ENCODE measurements at places on chromosomes 6 and 20.

GRCh38 chr20:4026093-4026601 is 10.8 kb upstream of the RNF24 start:
- no peak for DNase-seq

DNA sequence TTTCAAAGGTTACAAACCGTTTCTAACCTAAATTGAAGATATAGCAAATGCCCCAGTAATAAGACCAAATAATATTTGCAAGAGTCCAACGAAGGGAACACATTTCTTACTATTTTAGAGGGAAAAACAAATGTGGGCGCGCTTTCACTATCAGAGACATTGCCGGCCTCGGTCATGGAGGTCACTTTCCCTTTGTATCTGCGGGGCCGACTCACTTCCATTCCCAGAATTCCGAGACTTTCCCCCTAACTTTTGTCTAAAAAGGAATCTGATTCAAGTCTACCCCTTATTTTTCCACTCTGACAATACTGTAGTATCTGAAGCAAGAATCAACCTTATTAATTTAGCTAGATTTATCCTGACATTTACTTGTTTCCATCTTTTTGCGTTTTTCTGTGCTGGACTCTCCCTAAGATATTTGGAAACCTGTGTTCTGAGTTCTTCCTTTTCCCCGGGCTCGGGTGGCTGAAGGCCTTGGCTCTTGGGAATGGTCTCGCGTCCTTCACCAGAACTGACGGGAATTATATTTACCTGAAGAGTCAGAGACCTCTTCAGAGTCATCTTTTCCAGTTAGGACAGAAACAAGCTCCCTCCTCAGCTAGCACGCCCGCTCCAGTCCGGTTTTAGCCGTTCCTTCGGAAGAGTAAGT is 71.8 kb upstream of the ZNF184 start:
- DNase-seq, result no peak

DNA sequence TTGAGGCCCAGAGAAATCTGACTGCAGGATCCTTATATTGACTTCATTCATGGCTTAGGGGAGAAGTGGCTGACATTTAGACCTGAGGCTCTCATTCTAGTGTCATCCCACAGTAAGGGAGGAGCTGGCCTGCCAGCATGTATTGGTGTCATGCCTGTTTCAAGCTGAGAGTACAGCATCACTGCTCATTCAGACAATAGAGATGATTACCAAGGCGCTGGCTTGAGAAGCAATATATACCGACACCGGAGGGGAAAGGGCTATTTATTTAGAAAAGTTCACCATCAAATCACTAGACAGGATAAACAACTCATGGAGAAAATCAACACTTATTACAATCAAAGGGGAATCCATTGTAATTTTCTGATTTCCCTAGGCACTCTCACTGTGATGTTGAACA is 84.4 kb upstream of the HDAC2 start:
- no peak for DNase-seq

DNA sequence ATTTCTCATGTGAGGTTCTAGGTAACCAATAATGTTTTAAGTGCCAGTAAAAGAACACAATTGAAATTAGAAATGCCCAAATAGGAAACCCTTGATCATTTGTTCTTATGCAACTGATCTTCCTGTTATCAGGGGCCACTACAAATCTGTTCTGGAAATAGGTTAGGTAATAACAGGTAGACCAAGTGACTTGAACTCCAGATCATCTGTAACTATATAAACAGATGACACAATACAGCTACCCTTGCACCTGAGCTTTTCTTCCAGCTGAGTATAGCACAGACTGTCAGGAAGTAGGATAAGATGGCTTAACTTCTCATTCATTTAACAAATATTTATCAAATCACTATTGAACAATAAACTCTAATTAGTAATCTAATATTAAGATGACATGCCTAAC is 52.5 kb downstream of the MAN1A1 start:
- DNase-seq, result no peak

DNA sequence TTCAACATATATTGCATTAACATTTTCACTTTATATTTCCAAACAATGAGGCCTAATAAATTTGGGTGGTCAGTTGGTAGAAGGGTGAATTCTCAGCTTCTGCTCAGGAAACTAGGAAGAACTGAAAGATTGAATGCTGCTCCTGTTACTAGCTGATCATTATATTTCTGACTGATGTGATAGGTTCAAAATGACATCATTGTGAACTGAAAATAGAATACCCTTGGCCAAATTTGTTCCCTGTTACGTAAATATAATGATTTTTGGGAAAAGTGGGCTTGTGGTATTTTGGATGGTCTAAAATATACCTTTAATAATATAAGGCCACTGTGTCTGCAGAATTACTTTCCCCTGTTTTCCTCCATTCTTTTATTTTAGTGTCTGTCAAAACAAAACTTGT is 2.8 kb downstream of the UST start:
- DNase-seq, result no peak

DNA sequence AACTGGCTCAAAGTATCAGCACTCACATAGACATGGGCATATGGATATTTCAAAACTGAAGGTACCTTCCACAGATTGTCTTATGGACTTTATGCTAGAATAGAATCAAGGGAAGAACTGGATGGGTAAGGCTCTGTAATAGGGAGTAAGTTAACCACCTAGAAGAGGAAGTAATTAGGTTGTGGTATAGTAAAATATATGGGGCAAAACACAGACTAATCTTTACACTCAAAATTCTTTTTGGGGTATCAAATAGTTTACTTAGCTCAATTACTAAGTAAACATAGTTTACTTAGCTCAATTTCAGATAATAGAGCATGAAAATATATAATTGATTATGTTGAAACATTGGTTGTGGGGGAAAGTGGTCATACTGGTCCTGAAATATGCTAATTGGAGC is 94.2 kb upstream of the ATXN1 start:
- DNase-seq, result no peak

DNA sequence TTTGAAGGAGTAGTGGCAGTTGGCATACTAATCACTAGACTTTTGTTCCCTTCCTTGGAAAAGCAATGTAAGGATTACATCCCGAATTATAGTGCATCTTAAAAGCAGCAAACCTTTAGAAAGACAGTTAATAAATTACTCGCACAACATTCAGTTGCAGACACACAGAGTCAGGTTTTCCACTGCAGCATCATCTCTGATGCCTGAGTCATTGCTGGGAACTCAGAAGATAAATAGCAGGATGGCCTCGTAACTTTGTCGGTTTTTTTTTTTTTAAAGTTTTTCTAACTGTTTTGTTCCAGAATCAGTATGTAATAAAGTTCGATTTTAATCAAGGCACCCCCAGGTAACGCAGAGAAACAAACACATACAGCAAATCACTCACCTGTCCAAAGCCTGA is 34.3 kb downstream of the GJA10 start:
- DNase-seq, result no peak

GRCh38 chr20:50121858-50122271 is 8.9 kb upstream of the UBE2V1 start:
- no peak for DNase-seq

DNA sequence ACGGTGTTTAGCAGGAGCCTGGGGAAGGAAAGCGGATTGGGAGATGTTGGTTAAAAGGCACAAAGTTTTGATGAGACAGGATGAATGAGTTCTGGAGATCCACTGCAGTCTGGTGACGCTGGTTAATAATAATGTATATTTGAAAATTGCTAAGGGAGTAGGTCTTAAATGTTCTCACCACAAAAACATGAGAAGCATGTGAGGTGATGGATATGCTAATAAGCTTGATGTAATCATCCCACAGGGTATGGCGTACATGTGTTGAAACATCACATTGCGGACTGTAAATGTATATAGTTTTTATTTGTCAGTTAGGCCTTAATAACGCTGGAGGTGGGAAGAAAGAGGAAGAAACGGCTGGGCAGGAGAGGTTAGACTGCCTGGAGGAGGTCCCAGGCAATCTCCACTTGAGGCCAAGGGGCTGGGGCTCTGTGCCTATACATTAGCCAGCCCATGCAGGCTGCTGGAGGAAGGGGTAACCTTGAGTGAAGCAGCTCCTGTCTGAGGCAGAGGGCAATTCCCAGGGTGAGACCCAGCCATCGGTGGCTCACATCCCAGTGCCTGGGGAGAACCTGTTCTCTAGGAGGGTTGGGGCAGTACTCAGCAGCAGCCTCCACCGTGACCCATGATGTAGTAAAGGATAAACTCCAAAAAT is 188.2 kb upstream of the QKI start:
- no peak for DNase-seq

DNA sequence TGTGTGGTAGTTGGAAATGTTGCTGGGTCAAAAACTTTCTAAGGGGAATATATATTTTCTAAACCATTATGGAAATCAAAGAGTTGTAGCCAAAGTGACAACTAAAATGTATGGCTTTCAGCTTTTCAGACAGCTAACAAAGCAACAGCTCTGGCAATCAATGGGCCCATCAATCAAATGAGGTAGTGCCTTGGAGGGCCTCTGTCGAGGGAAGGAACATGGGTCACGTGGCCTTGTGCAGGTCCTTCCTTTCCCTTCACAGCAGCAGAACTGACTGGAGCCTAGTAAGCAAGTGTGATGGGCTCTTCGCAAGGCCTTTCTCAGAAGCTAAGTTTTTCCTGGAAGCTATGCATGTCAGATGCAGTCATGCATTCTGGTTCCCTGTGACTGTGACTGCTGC is 17.9 kb downstream of the FAXC start:
- no peak for DNase-seq

- DNase-seq, result no peak
These were observed 3.2 kb downstream of the SLC22A23 start for GRCh38 chr6:3453413-3454272.

DNA sequence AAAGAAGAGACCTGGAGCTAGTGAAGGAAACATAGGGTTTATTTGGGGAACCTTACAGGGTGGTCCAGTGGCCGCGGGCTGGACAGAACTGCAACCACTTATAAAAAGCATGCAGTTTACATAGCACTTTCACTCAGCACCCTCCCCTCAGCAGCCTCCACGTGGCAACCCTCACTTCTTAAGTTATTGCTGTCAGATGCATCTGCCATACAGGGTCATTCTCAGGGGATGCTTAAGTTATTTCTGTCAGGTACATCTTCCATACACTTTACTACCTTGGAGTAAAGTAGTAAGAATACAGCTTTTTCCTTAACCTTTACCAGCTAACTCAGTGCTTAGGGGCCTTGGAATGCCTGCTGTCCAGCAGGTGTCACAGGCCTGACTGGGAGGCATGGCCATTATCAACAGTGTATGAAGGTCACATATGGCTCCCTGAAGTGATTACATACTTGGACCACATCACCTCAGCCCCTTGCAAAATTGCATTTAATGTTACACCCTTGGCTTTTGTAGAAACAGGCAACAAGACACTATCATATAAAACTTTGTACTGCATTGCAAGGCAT is 2.0 kb upstream of the NOL7 start:
- DNase-seq, result no peak

DNA sequence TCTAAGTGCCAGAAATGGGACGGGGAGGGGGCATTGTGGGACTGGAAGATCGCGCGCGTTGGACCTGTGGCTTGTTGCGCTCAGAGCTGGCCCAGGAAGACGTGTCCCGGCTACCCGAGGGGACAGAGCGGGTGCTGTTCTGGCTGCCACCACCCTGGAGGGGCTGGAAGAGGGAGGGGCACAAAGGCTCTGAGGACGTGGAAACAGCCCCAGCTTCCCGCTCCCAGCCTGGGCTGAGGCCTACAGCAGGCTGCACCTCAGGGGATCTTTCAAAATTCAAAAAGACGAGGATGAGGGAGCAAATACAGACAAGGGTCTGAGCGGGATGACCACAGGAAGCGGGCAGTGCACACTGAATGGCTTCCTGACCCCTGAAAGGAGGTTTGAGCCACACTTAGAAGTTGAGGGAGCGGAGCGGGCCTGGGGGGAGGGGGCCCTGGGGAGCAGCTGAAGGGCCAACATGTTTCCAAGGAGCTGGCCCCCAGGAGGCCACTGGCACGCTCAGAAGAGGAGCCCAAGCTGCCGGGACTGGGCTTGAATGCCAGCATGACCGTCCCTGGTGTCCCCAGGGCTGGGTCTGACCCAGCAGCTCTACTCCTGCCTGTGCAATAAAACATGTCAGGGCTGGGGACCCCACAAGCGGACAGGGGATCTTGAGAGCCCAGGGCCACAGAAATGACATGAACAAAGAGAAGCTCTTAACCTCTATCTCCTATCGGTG is 1.3 kb downstream of the OXT start:
- DNase-seq, result no peak

GRCh38 chr6:3738381-3739131 is 13.0 kb downstream of the PXDC1 start:
- DNase-seq, result no peak

- DNase-seq, result no peak
These were observed 165.3 kb downstream of the ZDHHC14 start for GRCh38 chr6:157546321-157546720.

DNA sequence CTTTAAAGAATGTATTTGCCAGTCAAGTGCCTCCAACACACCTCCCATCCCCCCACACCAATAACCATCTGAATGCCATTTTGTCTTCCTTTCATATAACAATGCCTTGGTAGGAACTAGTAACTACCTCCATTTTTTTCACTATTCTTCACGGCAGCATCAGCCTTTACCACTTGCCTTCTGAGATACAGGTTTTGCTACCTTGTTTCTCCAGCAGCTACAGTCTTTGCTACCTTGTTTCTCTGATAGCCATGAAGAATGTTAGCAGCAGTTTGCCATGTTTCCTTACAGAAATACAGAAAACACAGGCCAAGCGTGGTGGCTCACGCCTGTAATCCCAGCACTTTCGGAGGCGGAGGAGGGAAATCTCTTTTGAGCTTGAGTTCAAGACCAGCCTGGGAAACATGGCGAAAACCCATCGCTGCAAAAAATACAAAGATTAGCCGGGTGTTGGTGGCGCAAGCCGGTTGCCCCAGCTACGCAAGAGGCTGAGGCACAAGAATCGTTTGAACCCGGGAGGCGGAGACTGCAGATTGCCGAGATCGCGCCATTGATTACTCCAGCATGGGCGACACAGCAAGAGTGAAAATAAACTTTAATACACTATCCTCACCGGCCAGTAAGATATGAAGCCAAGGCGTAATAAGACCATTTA is 100.9 kb downstream of the HFE start:
- no peak for DNase-seq

GRCh38 chr20:48708630-48709029 is 119.2 kb downstream of the PREX1 start:
- DNase-seq, result no peak

GRCh38 chr6:16757332-16757731 is 3.9 kb downstream of the ATXN1 start:
- DNase-seq, result no peak

- DNase-seq, result no peak
These were observed 46.9 kb downstream of the NKAIN2 start for GRCh38 chr6:123850555-123850954.

GRCh38 chr6:157967020-157967419 is 14.6 kb upstream of the SYNJ2 start:
- no peak for DNase-seq

DNA sequence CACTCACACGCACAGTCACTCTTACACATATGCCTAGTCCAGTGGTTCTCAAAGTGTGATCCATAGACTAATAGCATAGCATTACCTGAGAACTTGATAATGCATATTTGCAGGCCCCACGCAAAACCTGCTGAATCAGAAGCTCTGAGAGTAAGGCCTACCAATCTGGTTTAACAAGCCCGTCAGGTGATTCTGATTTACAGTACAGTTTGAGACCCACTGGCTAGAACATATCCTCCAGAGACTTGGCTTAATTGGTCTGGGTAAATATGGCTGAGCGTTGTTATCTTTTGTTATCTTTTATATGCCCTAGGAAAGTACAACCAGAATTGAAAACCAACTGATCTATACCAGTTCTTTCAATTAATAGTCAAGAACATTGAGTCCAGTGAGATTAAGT is 9.6 kb downstream of the TSPYL4 start:
- no peak for DNase-seq

GRCh38 chr6:28207510-28208110 is 17.5 kb upstream of the ZSCAN9 start:
- DNase-seq, result no peak

GRCh38 chr6:170305805-170306323 is 694 bp upstream of the FAM120B start:
- no peak for DNase-seq
